ENCODE measurements at places on chromosomes 7 and 10.

GRCh38 chr10:14554491-14555205 lies 220.0 kb downstream of the FAM107B start:
- DNase-seq = no peak

DNA sequence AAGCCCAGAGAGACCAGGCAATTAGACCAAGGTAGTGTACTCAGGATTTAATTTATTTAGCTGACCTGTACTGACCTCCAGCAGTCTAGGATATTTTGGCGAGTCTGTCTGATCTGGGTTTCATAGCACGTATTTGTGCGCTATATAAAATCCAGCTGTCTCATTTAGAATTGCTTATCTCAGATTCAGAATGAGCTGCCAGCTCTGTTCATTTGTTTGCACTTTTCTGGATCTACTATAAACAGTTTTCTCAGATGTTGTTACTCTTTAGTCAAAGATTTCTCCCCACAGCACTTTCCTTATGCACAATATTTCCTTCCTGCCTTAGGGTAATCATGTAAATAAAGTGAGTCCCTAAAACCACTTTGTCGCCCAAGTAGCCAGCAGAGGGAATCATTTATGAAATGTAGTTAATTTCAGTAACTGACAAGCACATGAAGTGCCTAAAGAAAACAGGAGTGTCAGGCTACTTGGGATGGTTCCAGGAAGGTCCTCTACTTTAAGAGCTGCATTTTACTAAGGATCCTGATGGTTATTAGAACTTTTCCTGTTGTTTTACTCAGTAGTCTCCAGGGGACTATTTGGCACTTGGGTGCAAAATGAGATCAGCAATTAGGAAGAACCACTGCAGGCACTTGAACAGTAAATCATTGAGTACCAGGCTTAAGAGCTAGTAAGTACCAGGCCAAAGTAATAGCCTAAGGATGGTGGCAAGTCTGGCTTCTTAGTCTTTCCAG lies 226.4 kb downstream of the TWIST1 start:
- no peak for DNase-seq

GRCh38 chr7:107596881-107597581 lies 17.0 kb downstream of the BCAP29 start:
- DNase-seq = no peak

DNA sequence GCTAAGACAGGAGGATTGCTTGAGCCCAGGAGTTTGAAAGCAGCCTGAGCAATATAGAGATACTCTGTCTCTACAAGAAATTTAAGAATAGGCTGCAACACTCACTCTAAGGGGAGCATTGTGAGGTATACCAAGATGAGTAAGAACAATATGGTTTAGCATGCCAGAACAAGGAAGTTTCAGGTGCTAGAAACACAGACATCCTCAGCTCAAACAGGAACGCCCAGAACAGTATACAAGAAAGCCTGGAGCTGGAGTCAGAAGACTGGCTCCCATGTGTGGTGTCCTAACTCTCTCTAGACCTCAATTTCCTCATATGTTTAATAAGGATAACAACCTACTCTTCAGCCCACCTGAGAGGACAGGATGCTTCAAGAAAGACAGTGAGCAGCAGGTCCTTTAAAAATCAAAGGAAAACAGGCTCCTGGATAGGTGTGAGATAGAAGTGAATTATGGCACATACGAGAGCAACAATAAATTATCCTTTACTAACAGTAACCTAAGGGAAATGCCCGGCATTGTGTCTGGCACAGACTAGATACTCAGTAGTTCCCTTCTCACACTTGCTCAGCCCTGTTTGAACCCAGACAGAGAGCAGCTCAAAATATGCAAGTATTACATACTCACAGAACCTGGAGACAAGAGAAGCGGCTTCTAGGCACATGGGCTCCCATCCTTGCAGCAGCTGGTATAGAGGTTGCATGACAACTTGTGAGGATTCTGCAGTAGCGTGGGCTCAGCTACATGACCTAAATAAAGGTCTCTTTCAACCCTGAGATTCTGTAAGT lies 45.4 kb downstream of the KAT6B start:
- no peak for DNase-seq

GRCh38 chr10:34624323-34625153 lies 190.6 kb downstream of the PARD3 start:
- no peak for DNase-seq

DNA sequence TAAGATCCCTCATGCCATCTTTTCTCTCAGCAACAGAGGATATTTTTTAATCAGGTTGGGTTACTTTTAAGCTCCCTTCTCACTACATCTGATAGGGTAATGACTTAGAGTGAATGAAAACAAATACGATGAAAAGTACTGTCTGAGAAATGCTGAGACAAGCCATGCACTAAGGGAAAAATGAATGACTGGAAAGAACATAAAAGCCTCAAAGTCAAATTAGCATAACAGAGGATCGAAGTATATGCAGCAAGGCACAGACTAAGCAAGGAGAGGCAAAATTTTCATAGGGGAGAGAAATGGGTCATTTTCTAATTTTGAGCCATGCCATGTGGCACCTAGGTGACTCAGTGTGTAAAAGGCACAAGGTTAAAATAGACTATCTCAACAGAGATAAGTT lies 8.5 kb upstream of the POT1 start:
- no peak for DNase-seq

GRCh38 chr10:32273336-32273735 lies 73.6 kb downstream of the EPC1 start:
- no peak for DNase-seq

Data from HuH-7.5 (cell line).